ENCODE measurements at places on chromosomes 7 and 10.

DNA sequence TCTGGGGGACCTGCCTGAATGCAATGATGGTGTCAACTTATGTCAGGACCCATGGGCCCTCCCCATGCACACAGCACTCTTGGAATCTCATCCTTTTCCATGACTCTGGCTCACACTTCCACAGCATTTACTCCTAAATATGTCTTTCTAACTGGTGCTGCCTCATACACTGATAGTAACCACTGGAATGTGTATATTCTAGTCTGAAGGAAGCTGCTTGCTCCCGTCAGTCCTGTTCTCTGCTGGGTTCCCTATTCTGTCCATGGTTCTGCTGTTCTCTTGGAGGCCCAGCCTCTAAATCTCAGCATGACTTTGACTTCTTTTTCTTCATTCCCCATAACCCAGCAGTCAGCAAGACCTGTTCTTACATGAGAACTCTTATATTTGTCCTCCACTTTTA, 1055.1 kb downstream of the KCNMA1 start:
- no peak for DNase-seq

DNA sequence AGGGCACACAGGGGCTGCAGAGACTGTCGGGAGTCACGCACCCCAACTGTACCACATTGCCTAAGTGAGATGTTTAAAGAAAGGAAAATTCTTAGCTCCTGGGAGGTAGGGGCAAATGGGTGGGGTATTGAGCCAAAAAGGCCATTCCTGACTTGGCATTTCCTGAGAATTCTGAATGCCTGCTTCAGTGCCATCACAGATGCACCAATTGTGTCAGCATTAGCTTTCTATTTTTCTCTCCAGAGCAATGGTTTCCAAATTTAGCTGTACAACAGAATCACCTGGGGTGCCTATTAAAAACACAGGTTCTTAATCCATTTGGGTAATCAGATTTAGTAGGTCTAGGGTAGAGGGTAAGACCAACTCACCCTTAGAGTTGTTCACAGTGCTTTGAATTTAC, 43.1 kb downstream of the LSMEM1 start:
- no peak for DNase-seq

DNA sequence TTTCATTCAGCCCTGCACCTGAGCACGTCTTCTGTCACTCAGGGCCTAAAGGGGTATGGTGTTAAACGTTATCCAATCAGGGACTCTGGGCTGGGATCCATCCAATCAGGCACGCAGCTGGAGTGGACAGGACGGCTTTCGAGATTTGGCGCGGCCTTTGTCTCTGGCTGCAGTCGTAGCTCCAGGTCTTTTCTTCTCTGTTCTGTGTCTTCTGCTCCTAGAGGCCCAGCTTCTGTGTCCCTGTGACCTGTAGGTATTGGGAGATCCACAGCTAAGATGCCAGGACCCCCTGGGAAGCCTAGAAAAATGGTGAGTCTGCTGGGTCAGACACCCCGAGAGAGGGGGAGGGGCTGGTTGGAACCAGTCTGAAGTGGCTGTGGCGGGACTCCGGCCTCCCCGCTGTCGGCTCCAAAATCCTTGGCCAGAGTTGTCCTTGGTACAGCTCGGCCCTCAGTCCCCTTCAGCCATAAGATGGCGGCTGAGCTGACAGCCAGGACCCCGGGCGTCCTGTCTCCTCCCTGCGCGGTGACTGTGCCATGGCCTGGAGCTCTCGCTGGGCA, 11.7 kb upstream of the ZNF680 start:
- DNase-seq, result no peak

DNA sequence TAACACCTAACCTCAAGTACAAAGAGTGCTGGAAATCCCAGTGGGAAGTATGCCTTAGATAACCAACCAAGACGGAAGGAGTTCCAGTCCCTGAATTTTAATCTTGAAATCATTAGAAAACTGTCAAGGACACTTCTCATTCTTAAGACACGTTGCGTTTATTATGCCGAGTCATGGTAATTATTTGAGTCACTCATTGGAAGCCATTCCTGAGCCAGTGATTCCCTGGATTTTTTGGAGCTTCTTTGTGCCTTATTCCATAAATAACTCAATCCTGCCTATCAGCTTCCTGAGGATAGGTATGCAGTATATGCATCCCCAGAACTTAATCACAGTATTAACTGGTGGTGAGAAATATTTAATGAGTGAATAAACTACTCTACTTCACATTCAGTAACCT, 77.4 kb downstream of the PPP1R17 start:
- no peak for DNase-seq

DNA sequence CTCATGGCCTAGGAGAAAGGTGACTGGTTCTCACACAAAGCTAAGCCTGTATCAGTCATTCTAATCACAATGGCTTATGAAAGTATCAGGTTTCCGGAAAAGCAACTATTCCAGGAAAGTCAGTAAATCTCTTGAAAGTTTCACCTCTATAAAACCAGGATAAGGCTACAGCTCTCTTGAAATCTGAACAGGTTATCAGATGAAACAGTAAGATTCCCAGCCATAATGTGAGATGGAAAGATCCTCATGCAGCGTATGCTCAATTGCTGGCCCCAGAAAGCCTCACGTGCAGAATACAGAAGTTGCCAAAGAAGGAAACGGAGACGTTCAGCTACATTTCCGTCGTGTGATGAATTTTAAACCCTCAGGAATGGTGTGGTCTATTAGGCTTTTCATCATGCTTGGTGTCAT, 90.0 kb downstream of the PFKFB3 start:
- no peak for DNase-seq

DNA sequence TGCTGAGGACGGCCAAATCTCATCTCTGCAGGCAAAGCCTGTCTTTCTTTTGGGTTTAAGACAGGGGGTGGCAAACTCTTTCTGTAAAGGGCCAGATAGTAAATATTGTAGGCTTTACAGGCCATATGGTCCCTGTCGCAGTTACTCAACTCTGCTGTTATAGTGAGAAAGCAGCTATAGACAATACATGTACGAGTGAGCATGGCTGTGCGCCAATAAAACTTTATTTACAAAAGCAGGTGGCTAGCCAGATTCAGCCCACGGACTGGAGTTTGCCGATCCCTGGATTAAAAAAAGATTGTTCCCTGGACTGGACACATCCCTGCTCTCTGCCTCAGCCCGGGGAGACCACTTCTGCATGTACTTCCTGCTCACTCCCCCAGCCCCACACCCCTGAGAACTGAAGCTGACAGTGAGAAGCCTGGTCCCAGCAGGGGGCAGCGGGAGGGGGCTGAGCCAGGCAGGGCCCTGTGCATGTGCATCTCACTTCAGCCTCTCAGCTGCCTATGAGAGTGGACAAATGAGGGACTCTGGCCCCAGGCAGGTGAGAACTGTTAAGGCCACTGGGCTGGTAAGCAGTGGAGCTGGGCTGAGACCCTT, 392.4 kb downstream of the PLXNA4 start:
- no peak for DNase-seq

DNA sequence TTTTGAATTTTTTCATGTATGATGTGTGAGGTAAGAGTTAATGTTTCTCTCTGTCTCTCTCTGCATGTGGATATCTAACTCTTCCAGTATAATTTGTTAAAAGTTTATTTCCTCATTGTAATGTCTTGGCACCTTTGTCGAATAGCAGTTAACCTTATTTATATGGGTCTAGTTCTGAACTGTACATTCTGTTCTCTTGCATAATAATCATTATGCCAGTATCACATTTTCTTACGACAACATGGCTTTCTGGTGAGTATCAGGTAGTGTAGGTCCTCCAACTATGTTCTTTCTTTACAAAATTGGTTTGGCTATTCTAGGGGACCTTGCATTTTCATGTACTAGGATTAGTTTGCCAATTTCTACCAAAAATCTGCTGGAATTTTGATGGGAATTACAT, 337.0 kb upstream of the FZD8 start:
- DNase-seq, result no peak

DNA sequence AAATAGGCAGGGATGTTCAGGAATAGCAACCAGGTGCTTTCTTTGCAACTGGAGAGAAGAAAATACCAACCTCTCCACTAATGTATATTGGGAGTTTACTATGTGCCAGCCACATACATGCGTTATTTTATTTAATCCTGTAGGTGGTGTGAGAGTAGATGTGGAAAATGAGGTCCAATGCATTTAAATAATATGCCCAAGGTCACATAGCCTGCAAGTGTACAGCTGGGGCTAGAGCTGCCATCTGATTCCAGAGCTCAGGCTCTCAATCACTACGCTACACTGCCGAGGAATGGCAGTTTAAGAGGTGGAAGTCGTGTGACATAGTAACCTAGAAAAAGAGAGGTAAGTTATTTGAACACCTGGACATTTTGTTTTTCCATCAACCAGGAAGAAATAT, 277.0 kb downstream of the EXOC4 start:
- DNase-seq, result no peak

DNA sequence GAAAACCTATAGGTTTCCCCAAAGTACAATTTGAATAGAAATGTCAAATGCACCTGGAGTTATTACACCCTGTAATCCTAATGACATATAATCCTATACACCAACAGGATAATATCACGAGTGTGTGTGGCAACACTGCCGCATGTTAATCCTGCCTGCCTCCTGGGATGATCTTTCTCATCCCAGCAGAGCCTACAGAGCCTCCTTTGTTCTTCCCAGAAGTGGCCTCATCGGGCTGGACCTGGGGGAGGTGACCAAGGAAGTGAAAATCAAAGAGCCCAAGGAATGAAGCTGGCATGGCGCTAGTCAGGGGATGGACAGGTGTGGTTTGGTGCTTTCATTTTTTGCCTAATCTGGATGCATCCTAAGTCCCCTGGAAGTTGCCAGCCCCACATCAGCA, 29.5 kb upstream of the LEP start:
- DNase-seq, result no peak

DNA sequence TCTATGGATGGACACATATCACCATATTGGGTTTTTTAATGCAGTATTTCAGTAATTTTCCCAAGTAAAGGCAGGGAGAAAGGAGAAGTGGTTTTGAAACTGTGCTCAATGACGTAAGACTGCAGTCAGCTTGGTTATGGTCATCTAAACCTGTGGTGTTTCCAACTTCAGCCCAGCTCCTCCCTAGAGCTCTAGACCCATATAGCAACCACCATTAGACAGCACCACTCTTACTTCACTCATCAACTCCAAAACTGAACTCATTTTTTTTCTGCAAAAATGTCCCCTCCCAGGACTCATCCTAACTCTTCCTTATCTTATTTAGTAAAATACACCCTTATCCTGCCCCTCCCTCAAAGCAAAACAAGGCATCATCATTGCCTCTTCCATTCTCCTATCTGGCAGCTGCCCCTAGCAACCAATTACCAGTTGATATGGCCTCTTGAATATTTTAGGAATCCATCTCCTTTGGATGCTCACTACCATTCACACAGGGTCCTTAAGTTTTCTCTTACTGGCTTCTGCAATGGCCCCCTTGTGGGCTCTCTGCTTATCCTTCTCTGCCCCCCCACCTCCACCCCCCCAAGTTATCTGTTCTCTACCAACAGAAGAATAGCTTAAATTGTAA, 1.5 kb upstream of the RALA start:
- no peak for DNase-seq

- no peak for DNase-seq
These were observed 70.6 kb upstream of the GLCCI1 start for GRCh38 chr7:7897949-7898515.

DNA sequence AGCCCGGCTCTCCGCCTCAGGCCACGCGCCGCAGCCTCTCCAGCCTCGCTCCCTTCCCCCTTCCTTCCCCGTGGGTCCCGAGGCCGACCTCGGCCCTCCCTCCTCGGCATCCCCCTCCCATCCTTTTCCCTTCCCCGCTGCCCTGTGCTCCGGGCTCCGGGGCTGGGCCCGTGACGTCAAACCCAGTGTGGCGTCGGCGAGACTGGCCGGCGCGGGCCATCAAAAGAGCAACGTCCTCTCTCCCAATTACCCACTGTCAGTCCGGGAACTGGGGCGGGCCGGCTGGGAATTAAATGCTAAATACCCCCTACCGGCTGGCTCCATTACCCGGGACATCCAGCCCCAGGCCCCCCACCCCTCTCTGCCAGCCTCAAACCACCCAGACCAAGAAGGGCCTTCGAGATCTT, 2.6 kb upstream of the GATA3 start:
- DNase-seq, result no peak

- DNase-seq, result no peak
These were observed 2.6 kb upstream of the PPIA start for GRCh38 chr7:44793919-44794318.

GRCh38 chr10:4947635-4948596, 15.3 kb upstream of the AKR1C1 start:
- DNase-seq, result no peak

- DNase-seq, result no peak
These were observed 778.9 kb downstream of the KCNMA1 start for GRCh38 chr10:76858721-76859120.

DNA sequence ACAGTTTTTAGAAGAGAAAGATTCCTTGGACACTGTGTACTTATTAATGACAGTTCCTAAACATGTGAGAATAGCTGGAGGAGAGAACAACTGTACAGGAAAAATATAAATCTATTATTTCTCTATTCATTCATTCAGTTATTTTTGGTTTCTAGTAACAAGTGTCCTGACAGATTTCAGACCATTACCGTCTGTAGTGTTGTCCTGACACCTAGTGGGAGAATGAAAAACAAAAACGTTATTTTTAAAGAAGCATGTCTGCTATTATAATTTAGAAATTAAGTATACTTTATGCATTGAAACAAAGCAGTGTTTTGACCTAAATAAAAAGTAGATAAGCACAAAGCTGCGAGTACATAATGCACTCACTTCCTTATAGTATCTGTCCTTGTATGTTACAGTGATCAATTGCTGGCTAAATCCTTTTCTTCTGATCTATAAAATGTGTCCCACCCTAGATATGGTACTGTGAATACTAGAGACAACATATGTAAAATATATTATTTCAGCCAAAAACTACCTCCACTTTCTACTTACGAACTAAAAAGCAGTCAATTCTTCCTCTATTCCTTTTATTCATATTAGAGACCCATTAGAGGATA, 575.6 kb downstream of the ARL4A start:
- DNase-seq, result no peak

DNA sequence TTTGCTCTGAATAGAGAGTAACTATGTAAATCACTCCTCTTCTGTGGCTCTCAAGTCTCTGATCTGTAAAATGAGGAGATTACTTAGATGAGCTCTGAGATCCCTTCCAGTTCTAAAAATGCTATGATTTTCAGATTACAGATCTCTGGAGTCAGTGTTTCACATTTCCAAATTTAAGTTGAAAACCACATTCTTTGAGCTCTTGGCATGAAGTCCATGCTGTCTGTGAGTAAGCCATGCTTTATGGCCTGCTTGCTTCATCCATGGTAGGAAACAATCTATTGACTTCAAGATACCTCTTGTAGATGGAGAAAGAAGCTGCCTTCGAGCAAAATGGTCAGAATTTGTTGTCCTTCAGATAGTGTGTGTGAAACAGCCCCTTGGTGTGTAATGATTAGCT, 64.9 kb downstream of the CELF2 start:
- DNase-seq, result no peak

- no peak for DNase-seq
These were observed 394.5 kb downstream of the SEMA3D start for GRCh38 chr7:84792231-84792893.

GRCh38 chr7:83937930-83938329, 256.7 kb downstream of the SEMA3A start:
- DNase-seq, result no peak

- DNase-seq, result no peak
These were observed 71.4 kb downstream of the TCF7L2 start for GRCh38 chr10:113021268-113022040.

- no peak for DNase-seq
These were observed 85.4 kb upstream of the TRIL start for GRCh38 chr7:29043576-29043975.

- DNase-seq, result no peak
These were observed 29.0 kb upstream of the SUN1 start for GRCh38 chr7:803243-803635.

GRCh38 chr7:137147338-137147720, 196.2 kb downstream of the PTN start:
- no peak for DNase-seq

- no peak for DNase-seq
These were observed 251.0 kb downstream of the BMPER start for GRCh38 chr7:34156336-34156735.

Data from GM12891 (cell line).